ENCODE measurements at places on chromosomes 1 and 21.
A peak's percentile ranks its signal among the peaks of the same experiment; 100 is the strongest.

DNA sequence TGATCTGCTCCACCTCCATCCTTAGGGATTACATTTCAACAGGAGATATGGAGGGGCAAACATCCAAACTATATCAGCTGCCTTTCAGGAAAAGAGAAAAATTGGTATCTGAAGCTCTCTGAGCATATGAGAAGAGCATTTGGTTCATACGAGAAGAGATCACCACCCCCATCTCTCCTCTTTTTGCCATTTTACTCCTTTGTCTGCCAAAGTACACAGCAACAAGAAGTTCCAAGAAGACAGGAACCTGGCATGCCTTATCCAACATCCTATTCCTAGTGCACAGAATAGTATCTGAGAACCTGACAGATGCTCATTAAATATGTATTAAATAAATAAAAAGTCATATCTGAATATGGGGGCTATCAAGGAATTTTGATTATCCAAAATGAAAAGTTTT, 142.5 kb upstream of the PKN2 start:
- no peak for DNase-seq

- DNase-seq: no peak
Observed at GRCh38 chr1:220921971-220922635, 42.9 kb downstream of the HLX start.

DNA sequence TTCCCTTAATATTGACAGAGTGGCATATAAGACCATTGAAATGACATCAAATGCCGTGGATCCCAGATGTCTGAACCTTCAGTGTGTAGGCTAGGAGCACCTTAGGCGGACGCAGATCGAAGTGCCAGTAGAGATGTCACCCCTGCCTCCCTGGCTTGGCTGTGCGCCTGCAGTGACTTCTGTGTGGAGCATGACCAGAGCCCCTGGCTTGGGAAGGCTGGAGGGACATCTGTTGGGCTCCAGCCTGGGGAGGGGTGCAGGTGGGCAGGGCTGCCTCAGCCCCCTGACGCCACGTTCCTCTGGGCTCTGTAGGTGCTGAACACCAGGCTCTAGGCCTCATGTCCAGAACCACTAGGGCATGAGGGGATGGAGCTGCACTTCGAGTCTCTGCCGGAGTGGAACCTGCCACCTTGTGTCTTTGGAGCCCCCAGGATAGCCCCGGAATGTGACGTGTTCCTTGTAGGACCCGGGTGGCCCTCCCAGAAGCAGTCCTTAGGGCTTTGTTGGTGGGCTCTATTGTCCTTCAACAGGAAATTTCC, 103.8 kb downstream of the ADARB1 start:
- peak; percentile 35 for DNase-seq

- DNase-seq: no peak
Observed at GRCh38 chr21:33458861-33459260, 20.9 kb downstream of the TMEM50B start.

- peak; percentile 81 for DNase-seq
Observed at GRCh38 chr1:43540653-43541071, 10.0 kb downstream of the PTPRF start.
